Epithelial cell of umbilical artery (primary cell): ENCODE measurements at places on chromosomes 3 and 15. TPM values are rescaled to one million over a fixed set of nuclear protein-coding genes. Genes with fewer than 3 reads are reported as not detected.

ZNF80 gene
- total RNA-seq = not detected in 2 replicates

SPTSSB gene
- not detected in 2 replicates for total RNA-seq

ADAMTS7 gene
- total RNA-seq = 4.6 and 8.8 TPM in 2 replicates

HTR3E gene
- not detected in 2 replicates for total RNA-seq
